ENCODE measurements at places on chromosomes 6 and 20.

DNA sequence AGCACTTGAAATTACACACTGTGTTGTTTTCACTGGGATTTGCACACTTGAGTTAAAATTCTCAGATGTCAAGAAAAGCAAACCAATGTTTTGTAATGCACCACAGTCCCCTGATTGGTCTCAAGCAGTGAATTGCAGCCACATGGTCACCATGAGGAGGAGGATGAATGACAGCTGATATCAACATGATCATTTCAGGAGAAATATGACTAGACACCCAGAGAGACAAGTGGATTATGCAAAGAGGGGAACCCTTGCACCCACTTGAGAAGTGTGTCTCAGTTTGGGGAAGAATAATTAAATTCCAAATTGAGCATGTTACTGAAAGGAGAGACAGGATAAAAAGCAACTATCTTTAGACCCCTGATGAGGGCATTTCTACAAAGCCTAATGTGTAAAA lies 69.3 kb downstream of the UST start:
- DNase-seq: no peak

DNA sequence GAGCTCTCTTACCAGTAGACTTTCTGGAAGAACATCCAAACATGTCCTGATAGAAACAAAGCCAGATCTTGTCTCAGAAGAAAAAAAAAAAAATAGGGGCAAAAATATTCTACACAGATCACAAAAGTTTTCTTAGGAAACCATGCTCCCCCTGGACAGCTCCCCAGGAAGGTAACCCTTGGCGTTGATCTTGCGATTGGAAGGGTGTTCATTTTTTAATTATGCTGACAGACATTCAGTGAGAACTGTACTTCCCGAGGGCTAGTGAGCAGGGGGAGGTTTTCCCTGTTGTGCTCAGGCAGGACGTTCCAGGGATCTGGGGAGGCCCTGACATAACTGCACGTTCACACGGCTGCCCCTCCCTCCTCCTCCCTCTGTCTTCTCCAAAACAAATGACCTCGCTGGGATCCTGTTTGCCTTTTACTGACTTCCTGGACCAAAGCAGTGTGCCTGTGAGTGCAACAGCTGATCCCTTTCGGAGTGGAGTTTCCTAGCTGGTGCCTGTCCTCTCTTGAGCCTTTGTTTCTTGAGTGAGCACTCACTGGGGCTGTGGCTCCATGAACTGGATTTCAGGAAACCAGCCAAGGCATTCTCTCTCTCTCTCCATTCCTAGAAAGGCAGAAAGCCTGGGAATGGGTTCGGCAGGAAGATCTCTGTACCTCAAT lies 46.7 kb downstream of the MARCKS start:
- DNase-seq: no peak

DNA sequence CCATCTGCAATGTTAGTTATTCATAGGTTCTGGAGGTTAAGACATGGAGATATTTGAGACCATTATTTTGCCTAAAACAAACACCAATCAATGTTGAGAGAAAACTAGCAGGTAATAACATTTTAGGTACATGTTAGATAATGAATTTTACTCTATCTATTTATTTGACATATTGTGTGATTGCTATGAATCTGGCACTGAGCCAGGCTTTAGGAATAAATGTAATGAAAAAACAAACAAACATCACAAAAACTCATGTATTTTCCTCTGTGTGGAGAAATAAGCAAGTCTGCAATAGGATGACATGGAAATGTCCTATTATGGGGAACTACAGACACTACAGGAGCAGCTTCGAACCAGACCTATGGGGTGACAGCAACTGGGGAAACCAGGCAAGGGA lies 57.8 kb downstream of the OPN5 start:
- DNase-seq: no peak

GRCh38 chr6:61886608-61887259 lies 399.3 kb downstream of the KHDRBS2 start:
- DNase-seq: no peak

- no peak for DNase-seq
Measured at GRCh38 chr6:45921691-45922281, 93.9 kb downstream of the CLIC5 start.

DNA sequence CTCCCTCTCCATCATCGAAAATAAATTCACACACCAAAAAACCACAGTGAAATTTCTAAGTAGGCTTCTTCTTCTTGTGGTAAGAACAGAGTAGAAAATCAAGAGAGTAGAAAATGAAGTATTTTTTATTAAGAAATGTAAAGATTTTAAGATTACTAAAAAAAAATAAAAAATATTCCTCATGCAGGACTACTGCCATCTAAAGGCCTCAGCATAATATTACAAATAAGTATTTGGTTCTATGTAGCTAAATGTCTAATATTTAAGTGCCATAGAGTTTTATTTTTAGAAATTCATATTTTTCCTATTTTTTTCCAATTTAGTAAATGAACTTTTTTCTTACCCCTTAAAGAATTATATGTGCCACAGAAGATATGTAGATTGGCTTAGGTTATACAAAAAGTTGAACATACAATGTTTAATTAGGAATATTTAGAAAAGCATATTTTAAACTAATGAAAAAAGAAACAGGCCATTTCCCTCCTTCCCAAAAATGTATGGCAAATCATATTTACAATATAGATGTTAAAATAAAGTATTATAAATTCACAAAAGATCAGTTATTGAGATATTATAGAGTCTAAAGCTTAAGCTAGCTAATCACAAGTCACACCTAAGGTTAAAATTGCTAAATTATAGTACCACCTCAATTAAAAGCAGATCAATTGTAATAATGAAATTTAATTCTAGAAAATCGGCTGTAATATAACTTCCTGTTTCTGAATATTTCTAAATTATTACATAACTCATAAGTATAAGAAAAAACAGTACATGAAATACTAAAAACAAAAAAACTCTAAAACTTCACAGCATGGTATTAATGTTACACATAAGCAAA lies 3.5 kb upstream of the NT5DC1 start:
- DNase-seq: no peak
